ENCODE measurements at places on chromosomes 2 and 18. TPM values are rescaled to one million over a fixed set of nuclear protein-coding genes. Genes with fewer than 3 reads are reported as not detected.

- H3K4me1 ChIP-seq: no peaks in the 10 kb centered on the region
- H3K27ac ChIP-seq: no peak overlapping the region
- no peak overlapping the region for H3K4me3 ChIP-seq
- H3K36me3 ChIP-seq: no peaks in the 10 kb centered on the region
- no peaks in the 10 kb centered on the region for H3K27me3 ChIP-seq
- no peak for DNase-seq
These were observed 64.9 kb downstream of the STEAP3 start for GRCh38 chr2:119288576-119288975.

CYS1 gene
- not detected for total RNA-seq

DLX2 gene
- total RNA-seq: 1.4 TPM

CNDP1 gene
- 0.27 TPM for total RNA-seq

MBP gene
- 82.6 TPM for total RNA-seq
